ENCODE measurements at places on chromosomes 7 and 10.

DNA sequence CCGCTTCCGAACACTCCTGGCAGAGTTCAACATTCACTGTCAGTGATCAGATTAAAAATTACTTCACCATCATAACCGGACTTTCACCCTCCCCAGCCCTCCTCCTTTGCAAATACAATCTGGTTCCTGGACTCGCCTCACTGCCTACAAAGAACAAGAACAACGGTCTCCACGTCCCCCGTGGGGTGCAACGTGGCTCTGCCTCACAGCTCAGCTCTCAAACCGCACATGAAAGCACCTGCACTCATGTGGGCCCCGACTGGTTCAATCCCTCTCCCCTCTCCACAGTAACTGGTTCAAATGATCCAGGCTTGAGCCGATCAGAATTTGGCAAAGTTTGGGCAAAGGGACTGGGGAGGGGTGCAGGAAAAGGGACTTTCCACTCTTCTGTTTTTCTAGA, 21.0 kb downstream of the ASB13 start:
- DNase-seq, result no peak

DNA sequence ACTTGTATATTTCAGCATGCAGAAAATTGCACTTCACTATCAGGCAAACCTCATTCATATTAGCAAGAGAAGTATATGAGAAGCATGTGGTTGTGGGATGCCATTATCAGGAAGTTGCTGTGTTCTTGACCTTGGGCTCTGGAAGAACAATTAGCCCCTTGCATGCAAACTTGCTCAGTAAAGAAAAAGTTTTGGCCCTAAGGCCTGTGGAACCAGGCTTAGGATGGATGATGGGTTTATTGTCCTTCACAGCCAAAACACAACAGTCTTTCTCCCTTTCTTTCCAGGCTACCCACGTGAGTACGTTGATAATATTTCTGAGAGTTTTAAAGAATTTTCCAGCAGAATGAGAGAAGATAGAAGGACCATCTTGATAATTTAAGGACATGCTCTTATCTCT, 166.4 kb downstream of the AUTS2 start:
- DNase-seq, result no peak

DNA sequence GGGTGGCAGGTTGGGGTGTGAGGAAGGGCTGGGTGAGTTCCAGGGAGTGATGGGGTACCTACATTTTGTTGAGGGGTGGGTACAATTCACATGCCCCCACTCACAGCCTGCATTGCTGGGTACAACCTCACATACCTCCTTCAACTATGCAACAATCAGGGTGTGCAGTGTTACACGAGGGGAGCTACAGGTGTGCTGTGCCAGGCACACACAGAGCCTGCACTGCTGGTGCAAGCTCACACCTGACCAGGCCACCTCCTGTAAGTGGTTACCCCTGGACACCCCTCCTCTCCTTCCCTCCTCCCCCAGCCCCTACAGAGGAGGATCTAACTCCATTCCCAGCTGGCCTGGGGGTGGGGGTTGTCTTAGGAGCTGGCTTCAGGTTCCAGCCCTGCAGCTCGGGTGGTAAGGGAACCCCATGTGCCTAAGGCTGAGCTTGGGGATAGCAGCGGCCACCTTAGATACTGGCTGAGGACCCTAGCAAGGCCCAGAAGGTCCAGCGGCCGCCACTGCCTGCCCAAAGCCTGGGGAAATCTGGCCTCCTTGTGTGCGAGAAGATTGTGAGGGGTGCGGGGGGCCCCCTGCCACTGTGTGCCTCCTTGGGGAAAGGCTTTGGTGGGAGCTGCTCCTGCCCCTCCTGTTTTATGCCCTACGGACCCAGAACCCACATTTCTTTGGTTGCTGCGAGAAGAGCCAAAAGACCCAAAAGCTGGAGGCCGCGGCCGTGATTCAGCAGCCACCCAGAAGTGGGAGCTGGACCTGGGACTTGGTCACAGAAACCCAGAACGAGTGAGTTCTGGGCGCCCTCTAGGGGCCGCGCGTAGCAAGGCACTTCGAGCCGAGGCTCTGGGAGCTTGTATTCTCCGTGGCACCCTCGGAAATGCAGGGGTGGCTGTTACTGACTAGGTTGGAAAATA, 10.8 kb downstream of the TLX1 start:
- DNase-seq, result peak; percentile 65

- DNase-seq, result no peak
Measured at GRCh38 chr10:123160311-123160980, 6.2 kb downstream of the BUB3 start.

- peak; percentile 31 for DNase-seq
Measured at GRCh38 chr7:17939606-17940301, 540 bp downstream of the SNX13 start.

GRCh38 chr7:117961235-117961634, 88.0 kb upstream of the CTTNBP2 start:
- DNase-seq, result no peak

GRCh38 chr7:68789597-68789996, 808.7 kb upstream of the AUTS2 start:
- no peak for DNase-seq

- DNase-seq, result no peak
Measured at GRCh38 chr7:157465891-157466866, 129.4 kb downstream of the DNAJB6 start.

GRCh38 chr7:19404912-19405329, 259.7 kb upstream of the FERD3L start:
- DNase-seq, result no peak

DNA sequence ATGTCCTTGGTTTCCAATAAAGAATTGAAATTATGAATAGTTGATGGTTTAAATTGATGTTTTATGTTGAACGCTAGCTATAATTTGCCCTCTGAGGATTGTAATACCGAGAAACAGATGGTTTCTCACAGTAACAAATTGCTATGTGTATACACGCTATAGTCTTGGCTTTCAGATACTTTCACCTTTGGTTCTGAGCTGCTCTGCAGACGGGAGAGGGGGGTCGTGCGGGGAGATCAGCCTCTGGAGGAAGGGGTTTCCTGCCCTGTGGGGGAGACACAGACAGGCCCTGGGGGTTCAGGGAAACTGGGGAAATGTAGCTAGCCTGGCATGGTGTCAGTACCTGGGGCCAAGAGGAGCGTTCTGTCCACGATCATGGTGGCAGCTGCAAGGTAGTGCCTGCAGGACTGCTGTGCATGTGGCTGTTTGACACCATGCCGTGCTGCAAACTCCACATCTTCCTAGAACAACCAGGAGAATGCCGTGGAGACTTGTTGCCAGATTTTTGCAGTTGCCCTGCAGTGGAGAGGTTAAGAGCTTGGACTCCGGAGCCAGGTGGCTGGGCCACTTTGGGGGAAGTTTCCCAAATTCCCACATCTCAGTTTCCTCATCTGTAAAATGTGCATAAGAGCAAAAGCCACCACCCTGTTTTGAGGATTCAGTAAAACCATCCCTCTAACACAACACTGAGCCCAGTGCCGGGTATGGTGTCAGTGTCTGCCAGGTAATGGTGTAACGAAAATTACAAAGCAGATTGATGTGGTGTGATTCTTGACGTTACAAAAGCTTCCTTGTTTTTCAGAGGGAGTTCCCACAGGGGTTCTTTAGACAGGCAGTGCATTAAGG, 167.9 kb downstream of the CUX1 start:
- no peak for DNase-seq

All from T follicular helper cell (primary cell).